CD8-positive, alpha-beta memory T cell (primary cell): ENCODE measurements at places on chromosomes 6 and 20. TPM values are rescaled to one million over a fixed set of nuclear protein-coding genes. Genes with fewer than 3 reads are reported as not detected.

- DNase-seq = no peak
Measured at GRCh38 chr6:82015526-82015925, 232.0 kb downstream of the IBTK start.

Gene C20orf202
- not detected for total RNA-seq

DNA sequence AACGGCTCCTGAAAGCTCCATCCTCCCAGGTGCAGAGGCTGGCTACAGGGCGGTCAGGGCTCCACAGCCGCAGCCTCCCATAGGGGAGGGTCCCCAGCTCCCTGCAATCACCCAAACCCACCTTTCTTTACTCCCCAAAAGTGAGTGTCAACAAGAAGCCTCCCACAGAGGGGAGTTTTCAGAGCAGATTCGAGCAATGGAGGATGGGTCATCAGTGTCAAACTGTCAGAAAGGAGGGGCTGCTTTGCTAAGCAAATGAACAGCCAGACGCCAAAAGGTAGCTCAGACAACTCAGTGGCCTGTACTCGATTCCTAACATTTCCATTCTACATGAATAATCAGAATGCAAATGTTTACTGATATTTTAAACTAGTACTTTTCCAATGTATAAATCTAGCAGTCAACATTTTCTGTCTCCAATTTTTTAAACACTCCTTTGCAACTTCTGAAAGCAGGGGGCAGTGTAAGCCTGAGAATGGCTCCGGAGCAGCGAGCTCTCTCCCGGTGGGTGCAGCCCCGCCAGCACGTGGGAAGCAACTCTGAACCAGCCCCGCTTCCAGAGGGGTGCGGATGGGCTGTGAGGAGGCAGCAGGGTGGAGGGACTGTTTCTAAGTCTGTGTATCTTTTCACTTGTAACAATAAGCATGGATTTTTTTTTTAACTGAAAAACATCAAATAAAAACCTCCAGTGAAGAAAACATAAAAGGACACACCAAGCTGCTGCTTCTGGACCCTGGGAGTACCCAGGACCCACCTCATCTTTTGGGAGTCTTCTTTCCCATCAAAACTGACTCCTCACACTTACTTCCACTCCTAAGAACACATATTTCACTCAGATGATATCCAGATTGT, 54.9 kb downstream of the TAF4 start:
- DNase-seq = peak; percentile 56

- no peak for DNase-seq
Measured at GRCh38 chr6:1608222-1609040, 1.3 kb upstream of the FOXC1 start.

Gene MUC22
- not detected for total RNA-seq

- no peak for DNase-seq
Measured at GRCh38 chr6:143221698-143222097, 161.0 kb downstream of the AIG1 start.

GRCh38 chr6:122676146-122676545, 65.9 kb downstream of the PKIB start:
- DNase-seq = no peak

GRCh38 chr6:82866446-82866845, 199.2 kb downstream of the UBE3D start:
- DNase-seq = no peak

Gene PLEKHG1
- total RNA-seq = 8.8 TPM

DNA sequence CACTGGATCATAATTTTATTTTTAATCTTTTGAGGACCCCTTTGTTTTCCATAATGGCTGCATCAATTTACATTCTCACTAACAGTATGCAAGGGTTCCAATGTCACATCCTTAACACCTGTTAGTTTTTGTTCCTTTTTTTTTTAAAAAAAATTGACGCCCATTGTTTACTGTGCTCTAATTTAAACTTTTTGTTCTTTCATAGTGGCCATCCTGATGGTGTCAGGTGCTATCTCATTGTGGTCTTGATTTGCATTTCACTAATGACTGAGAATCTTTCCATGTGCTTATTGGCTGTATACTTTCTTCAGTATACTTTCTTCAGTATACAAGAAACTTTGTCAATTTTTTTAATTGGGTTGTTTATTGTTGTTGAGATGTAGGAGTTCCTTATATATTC, 347.0 kb downstream of the RNGTT start:
- no peak for DNase-seq

GRCh38 chr6:87670707-87671106, 31.3 kb downstream of the AKIRIN2 start:
- DNase-seq = no peak

Gene IER3
- total RNA-seq = 294 TPM

GRCh38 chr6:39980839-39981580, 46.7 kb upstream of the MOCS1 start:
- DNase-seq = no peak

Gene BEND3
- 7.5 TPM for total RNA-seq

Gene MYH7B
- total RNA-seq = 0.16 TPM

Gene FOXA2
- not detected for total RNA-seq

Gene SRMS
- not detected for total RNA-seq

GRCh38 chr6:67952948-67953347, 682.1 kb upstream of the ADGRB3 start:
- DNase-seq = no peak

DNA sequence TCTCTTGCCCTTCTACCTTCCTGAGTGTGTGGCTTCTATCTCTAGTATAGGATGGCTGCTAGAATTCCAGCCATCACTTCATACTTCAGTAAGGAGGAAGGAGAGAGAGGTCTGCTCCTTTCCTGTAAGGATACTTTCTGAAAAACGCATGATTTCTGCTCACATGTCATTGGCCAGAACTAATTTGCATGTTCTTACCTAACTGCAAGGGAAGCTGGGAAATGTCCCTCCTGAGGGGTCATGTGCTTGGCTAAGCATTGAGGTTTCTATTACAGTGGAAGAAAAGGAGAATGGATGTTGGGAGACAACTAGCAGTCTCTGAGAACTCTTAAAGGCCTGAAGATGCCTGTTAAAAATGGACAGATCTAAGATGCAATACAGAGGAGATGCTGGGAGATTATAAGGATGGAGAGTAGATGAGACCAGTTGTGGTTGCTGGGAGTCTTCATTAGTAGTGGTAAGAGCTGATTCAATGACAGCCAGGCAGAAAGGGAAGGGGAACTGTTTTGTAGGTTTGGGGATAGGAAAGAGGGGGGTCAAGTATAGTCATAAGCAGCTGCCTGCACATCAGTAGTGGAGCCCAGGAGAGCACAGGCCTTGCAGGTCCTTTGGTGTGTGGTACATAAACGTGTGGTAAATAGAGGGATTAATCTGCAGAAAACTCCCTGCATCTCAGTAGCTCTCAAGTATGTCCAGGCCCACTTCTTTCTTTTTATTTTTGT, 20.2 kb downstream of the CDS2 start:
- DNase-seq = no peak
